DMS153 (cell line): ENCODE measurements at places on chromosomes 6 and 20.

- DNase-seq, result no peak
Measured at GRCh38 chr6:43219119-43219518, 10.2 kb downstream of the DNPH1 start.

- DNase-seq, result no peak
Measured at GRCh38 chr6:138728662-138729061, 44.9 kb upstream of the CCDC28A start.

DNA sequence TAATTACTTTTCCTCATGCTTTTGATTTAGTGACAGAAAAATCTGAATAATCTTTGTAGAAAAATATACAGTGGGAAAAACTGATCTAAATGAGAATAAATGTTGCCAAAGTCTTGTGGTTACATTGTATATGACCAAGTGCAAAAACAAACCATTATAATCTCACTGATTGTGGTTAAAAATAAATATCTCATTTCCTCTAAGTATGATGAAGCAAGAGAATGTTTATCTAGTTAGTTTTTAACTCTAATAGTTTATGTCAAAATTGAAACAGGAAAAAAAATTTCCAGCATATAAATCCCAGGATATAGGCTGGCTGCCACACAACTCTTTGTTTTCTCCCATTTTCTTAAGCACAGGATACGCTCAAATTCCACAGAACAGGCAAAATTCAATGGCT lies 392.7 kb upstream of the ID4 start:
- no peak for DNase-seq

DNA sequence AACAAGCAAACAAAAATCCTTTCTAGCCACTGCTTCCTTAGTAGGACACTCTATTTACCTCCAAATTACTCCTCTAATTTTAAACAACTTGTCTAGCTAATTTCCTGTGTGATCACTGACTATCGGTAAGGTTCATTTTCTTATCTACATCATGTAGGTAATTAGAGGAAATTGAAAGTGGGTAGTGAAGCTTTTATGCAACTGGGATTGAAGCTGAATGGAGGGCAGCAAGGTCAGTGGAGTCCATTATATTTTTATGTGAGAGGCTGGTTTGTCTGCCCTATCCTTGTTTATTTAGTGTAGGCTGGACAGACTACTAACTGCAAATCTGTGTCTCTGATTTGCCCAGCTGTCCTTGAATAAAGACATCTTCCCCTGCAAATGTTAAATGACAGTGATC lies 88.5 kb upstream of the SIM1 start:
- peak; percentile 82 for DNase-seq

DNA sequence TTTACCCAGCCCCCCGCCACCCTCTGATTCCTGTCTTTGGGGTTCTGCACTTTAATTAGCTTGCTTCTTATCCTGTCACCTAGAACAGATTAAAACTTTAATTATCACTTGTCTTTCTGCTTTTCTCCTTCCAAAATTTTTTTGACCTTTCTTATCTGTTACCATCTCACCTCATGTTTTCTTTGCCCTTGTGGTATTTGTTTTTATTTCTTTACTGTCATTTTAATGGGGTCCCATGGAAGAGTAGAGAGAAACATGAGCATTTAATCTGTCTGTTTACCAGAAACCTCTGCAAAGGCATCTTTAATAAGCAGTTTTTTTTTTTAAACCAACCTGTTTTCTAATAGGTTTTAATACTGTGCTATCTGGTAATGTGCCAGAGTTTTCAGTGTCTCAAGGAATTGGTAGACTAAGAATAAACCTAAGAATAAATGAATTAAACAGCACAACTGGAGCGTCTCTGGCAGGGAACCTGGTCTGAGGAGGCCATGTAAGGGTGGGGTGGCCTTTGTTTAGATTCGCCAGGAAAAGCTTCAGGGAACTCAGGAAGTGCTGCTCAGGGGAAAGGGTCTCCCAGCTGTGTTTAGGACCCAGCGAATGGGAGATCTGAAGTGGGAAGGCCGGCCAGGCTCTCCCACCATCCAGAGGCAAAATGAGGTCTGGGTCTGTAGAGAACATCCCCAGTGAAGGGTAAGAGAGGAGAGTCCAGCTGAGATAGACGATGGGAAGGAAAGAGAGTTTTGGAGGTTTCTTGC lies 69.8 kb downstream of the ARID1B start:
- DNase-seq, result no peak

DNA sequence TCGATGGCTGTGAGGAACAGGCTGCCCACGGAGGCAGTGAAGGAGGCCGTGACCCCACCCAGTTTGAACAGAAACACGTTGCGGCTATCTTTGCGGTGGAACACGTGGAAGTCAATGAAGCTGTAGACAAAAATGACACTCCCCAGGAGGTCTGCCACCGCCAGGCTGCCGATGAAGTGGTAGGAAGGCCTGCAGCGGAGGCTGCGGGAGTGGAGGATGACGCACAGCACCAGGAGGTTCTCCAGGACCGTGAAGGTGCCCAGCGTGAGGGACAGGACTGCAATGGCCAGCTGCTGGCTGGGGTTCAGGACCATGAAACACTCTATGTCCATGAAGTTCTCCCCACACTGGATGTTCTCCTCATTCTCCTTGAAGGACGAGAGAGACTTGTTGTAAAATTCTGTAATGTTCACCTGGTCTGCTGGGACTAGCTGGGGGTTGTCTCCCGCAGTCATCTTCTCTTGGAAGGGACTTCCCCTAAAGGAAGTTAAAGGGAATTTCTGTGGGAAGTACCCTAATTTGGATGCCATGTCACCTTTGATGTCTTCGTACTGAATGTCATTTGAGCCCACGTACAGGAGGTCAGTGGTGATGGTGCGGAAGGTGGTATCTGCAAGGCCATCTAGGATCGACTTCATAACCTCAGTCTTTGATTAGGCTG lies 21.4 kb downstream of the CNR1 start:
- DNase-seq, result no peak

- peak; percentile 75 for DNase-seq
Measured at GRCh38 chr6:42166444-42167141, 6.6 kb upstream of the GUCA1A start.

- no peak for DNase-seq
Measured at GRCh38 chr6:109531446-109531845, 48.4 kb upstream of the ZBTB24 start.
